Progenitor cell of endocrine pancreas (in vitro differentiated cells): ENCODE measurements at places on chromosomes 16 and 17. TPM values are rescaled to one million over a fixed set of nuclear protein-coding genes. Genes with fewer than 3 reads are reported as not detected.

RAB26 gene
- 20.4 and 23.3 TPM in 2 replicates for total RNA-seq

DNA sequence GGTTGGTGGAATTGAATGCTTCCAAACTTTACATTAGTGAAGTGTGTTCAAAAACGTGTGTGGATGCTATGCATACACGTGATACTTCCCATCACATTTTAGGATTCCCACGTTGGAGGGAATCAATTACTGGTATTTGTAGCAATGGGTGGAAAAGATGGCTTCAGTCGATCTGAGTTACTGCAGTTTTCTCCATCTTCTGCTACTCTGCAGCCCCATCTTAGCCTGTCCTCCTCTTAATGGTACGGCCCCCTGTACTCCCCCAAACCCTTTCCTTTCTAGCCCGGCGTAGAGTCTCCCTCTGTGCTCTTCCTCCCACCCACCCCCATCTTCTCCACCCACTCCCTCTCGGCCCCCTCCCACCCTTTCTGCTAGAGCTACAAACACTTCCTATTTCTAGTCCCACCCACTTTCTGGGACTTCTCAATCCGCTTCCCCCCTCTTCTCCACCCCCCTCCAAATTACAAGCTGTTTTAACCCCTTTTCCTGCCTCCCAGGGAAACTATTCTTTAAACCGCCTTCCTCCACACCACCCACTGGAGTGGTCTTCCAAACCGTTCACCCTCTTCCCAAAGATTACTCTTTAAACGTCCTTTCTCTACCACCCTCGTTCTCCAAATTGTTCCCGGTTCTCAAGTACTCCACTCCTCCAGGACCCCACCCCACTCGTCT, 1.1 kb downstream of the CHTF8 start:
- no peak for DNase-seq

LRRC36 gene
- total RNA-seq, result 1.6 and 2.3 TPM in 2 replicates

DNA sequence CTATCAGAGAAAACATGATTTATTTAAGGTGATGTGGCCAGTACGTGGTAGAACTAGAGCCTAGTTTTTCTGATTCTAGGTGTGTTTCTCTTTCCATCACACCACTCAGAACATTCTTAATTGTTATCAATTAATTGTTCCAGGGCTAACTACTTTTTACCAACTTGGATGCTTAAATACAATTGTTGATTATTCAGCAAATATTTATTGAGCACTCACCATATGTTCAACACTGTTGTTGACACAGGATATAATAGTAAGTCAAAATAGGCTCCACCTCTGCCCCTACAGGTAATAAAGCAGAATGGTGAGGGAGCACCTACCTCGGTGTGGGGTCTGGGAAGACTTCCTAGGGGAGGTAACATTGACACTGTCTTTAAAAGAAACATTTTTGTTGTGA, 16.1 kb downstream of the GNAO1 start:
- no peak for DNase-seq

DNASE1L2 gene
- total RNA-seq, result 1.7 and 2.1 TPM in 2 replicates

- DNase-seq, result no peak
These were observed 56.3 kb downstream of the IL21R start for GRCh38 chr16:27458258-27458657.

CEMP1 gene
- total RNA-seq, result 0.58 and 0.62 TPM in 2 replicates

DNA sequence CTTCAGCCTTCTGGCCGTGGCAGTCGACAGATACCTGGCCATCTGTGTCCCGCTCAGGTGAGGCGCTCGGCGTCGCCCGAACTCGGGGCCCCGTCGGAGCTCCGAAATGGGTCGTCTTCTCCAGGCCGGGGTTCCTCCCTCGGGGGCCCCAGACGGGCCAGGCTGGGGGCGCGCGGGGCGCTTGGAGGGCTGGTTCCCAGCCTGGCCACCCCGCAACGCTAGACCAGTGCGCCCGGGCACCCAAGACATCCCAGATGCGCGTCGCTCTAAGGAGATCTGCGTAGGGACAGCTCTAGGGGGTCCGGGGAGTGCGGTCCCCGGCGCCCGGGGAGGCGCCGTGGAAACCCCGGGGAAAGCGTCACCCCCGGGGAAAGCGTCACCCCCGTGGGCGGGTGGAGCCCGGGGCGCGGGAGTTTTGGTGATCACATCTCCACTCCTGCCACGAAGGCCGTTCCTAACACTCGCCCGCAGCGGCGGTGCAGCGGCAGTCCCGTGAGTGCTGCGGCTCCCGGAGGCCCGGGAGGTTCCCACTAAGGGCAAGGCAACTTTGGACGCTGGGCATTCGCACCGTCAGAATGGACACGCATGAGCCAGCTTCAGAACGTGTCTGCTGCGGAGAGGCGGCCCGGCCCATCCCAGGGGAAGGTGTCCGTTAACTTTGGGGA, 729 bp downstream of the ADORA2B start:
- no peak for DNase-seq

ADAMTS18 gene
- 5.8 and 8.4 TPM in 2 replicates for total RNA-seq

- DNase-seq, result no peak
These were observed 40.0 kb upstream of the DLX4 start for GRCh38 chr17:49928837-49929475.

DNA sequence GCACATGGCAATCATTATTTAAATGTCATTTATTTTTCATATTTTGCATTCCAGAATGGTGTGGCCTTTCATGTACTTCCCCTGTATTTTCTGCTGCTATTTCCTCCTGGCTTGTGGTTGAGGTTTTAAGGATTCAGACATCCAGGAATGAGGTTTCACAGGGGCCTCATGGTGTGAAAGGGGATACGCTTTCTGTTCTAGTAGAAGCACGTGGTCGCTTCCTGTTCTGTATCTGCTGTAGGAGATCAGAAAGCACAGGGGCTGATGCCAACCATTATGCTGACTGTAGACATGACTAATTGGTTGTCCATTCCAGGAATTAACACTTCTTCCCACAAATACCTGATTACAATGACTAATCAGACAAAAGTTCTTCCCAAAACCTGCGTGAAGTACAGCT, 405.9 kb downstream of the SHISA9 start:
- DNase-seq, result no peak

WIPF2 gene
- total RNA-seq, result 37.5 and 38.2 TPM in 2 replicates

DNA sequence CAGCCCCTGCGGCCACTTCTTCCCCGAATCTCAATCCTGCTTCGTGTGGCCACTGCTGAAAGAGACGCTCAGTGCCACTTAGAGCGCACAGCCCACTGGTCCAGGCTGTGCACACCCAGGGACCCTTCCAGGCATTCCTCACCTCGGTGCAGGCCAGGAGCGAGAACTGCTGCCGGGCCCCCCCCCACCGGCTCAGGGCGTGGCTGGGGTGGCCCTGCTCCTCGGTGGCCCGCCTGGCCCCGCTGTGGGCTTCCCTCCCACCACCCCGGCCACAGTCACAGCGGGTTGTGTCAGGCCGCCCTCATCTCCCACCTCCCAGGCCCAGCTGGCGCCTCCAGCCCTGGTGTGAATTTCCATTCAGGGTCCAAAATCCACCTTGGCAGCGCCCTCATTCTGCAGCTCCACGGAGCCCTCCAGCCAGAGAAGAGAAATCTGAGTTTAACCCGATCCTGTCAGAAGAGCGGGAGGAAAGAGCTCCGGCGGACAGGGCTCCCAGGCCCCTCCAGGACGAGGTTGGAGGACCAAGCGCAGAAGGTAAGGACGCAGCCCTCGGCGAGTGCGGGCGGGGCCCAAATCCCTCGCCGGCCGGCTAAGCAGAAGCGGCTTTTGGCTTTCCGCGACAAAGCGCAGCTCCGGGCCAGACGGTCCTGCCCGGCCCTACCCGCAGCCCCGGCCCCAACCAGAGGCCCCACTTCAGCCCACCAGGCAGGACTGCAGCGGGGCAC, 12.0 kb downstream of the TBC1D16 start:
- no peak for DNase-seq

DNA sequence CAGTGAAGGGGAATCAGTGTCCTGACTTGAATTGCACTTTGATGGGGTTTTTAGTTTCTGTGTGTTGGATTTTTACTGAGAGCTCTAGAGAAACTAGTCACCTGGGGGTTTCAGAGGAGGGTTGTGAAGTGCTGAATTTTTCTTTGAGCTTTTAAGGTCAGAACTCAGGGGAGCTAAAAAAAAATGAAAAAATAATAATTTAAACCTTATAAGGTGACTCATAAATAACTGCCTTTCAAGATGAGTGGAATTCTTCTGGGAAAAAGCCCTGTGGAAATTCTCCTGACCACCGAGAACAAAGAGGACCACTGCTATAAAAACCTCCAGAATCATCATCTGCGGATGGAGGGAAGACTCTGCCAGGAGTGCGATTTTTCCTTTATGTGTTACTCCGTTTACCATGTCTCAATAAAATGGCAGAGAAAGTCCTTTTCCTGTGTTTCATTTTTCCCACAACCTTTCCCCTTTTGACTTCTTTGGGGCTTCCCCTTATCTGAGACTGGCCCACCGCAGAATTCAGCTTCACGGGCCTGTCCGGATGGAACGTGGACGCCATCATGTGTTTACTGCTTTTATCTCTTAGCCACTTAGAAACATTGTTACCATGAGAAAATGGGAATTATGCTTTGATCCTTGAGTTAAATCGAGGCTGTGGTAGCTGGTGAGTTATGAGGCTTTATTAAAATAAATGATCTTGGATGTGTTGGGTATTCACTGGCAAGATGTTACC, 39.7 kb downstream of the RPTOR start:
- no peak for DNase-seq

GRCh38 chr16:68093816-68094613, 8.8 kb downstream of the NFATC3 start:
- no peak for DNase-seq

- DNase-seq, result no peak
These were observed 39.7 kb upstream of the PVALEF start for GRCh38 chr17:81125573-81126081.

GRCh38 chr17:55168958-55169687, 95.6 kb upstream of the HLF start:
- DNase-seq, result no peak

- DNase-seq, result no peak
These were observed 9.1 kb downstream of the ASIC2 start for GRCh38 chr17:33284022-33284421.

CCL16 gene
- not detected in 2 replicates for total RNA-seq

DNA sequence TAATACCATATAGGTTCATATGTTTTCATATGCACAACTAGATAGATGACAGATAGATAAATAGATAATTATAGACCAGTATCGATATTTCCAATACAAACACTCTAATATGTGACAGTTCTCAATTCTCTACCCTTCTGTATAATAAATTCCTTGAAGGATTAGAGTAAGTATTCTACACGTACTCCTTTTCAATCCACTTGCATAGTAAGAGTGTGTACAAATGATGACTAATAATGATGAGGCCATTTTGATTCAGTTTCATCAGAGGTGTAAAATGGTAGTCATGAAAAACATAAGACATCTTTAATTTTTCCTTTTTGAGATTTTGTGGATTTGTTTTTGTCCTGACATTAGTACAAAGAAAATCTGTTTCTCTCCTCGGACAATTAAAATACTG, 188.3 kb upstream of the WSB1 start:
- DNase-seq, result no peak

DNA sequence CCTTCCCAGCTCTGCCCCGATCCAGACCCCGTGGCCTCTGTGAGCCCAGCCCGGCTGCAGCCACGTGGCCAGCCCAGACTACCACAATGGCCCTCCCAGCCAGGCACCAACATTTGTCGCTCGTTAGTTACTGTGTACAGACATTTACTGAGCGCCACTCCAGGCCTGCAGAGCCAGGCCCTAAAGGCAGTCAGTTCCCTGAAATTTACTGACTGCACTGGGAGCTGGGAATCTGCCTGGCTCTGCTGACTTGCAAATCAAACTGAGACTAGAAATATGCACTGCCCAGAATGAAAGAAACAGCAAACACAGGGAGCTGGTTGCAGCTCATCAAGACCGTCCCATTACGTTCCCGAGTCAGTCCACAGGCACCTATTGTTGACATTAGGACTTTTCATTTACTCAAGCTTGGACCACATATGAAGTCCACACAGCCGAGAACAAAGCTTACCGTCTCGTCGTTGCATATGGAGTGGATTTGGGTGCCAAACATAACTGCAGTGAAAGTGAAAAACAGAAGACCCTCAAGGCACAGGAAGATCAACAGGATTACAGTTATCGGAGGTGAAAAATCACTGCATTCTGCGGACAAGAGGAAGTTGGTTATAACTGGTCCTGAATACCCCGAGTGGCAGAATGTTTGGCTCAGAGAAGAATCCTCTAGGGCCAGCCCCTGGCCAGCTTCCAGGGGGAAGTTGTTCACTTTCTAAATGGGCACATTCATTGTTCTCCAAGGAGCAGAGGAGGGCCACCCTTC, 34.5 kb downstream of the ZDHHC7 start:
- no peak for DNase-seq

DNA sequence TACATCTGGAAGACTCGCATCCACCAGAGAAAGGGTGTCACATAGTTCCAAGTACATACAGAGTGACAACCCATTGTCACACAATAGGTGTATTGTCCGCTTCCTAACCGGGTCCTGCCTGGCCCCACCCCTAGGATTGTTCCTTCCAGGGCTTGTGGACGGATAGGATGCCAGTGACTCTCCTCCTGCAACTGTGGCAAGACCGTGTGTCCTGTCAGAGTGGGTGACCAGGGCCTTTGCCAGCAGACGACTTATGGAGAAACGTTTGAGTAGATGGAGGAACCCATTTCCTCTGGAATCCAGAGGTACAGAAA, 258.4 kb downstream of the CPPED1 start:
- DNase-seq, result no peak

DNA sequence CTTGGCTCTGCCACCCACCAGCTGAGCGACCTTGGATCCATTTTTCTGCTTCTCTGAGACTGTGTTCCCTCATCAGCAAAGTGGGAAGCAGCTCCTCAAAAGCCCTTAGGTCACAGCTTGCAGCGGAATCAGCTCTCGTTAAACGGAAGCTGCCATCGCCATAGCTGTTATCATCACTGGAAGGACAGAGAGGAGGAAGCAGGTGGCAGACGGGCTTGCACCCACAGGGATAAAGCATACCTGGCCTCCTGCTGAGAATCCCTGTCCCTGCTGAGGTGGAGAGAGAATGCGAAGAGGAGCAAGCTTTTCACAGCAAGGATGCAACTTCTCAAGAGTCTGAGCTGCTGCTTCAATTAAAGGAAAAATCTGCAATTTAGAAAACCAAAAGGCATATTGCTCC, 106.6 kb downstream of the CLEC16A start:
- no peak for DNase-seq

SYNGR3 gene
- total RNA-seq, result 3.0 and 3.3 TPM in 2 replicates

PPM1E gene
- 1.6 and 1.7 TPM in 2 replicates for total RNA-seq

CCDC144A gene
- total RNA-seq, result 0.89 and 1.2 TPM in 2 replicates

DNA sequence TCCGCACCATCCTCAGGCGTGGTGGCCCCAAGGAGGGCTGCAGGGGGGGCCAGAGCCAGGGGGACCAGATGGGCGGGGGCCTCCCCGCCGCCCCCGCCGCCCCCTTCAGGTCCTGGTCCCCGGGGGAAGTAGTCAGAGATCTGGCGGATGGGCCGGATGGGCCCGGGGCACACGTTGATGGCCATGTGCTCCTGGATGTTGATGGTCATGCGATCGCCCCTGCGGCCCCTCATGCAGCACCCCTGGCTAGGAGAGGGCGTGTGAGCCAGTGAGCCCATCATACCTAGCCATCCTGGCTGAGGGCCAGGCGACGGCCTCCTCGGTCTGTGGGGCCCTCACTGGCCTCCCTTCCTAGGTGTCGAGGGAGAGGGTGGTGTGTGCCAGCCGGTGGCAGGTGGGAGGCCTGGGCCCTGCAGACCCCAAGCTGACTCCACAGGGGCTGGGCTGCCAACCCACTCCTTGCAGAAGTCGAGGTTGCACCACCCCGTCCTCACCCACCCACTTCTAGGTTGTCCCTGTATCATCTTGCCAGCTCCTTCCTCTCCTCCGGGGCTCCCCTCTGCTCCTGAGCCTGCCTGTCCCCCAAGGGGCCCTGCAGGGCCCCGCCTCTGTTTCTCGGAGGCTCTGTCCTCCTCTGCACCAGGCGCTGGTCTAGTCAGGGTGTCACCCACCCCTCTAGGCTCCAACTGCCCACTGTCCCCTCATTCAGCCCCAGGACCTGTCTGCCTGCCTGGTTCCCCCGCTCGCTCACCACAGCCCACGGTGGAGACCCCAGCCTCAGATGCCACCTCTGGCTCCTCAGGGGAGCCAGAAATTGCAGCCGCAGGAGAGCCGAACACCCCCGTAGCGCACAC, 610 bp downstream of the DOC2A start:
- no peak for DNase-seq
